Hematopoietic multipotent progenitor cell treated with erythropoietin and hydrocortisone succinate and interleukin-3 and kit ligand, for 8 days (in vitro differentiated cells): ENCODE measurements at places on chromosomes 1 and 21.

GRCh38 chr1:148264374-148265276 lies 112.5 kb upstream of the NBPF11 start:
- peak; percentile 53 for DNase-seq

- DNase-seq, result no peak
Measured at GRCh38 chr1:72178266-72178665, 104.1 kb downstream of the NEGR1 start.

- DNase-seq, result no peak
Measured at GRCh38 chr1:115839679-115840237, 1.2 kb downstream of the NHLH2 start.

- DNase-seq, result no peak
Measured at GRCh38 chr1:100622037-100622436, 84.1 kb downstream of the GPR88 start.

DNA sequence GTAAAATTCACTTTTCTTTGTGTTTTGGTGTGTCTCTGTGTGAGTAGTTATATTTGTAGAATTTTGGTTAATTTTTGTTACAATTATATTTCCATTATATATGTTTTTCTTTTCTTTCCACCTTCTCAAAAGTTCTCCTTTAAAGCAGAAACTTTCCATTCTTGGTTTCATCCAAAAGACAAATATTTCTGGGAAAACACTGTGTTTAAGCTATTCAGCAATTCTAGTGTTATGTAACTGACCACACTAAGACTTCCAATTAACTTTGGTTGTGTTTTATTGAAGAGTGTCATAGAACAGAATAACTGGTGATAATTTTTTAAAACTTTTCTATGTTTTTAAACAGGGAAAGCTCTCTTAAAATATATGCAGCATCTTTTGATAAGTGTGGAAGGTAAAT lies 13.6 kb upstream of the RGL1 start:
- DNase-seq, result no peak

DNA sequence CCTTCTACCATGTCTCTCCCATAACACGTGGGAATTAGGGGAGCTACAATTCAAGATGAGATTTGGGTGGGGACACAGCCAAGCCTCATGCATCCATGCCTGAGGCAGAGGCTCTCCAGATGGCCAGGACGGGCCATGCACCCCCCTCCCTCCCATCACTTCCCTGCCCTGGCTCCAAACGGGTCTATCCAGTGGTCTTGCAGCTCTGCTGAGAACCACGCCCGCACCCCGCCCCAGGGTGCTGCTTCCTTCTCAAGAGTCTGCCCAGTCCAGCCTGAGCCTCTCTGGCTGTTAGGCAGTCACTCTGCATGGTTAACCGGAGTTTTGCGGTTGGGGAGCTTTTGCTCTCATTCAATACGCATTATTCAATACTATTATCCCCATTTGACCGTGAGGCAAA lies 131.5 kb upstream of the TMEM51 start:
- DNase-seq, result no peak

DNA sequence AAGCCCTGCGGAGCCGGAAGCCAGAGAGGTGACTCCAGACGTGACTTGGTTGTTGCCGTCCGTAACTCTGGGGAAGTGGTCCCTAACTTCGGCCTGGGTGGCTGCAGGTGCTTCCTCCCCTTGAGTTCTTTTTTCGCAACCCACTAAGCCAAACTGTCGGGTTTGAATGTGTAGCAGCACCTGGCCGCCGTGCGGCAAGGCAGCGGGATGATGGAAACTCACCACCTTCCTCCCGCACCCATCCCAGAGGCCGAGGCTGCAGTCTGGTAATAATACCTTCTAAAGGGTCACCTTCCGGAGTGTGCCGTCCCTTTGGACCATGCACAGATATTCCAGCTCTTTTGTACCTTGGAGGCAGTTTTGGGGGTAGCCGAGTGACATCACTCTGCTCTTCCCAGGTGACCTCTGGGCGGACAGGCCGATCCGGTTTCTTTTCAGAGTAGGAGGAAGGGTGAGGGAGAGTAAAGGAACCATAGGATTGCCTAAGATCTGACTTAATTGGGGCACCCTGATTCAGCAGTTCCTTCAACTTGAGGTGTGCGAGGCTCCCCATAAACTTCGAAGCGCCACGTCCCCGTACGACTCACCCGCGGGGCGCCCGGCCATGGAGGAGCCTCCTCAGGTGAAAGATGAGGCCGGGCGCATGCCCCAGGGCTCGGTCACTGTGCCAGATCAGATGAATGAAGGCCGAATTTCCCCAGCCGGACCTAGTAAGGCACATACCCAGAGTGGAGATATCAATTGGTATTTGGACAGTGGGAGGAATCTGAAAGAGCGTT lies 1.0 kb downstream of the KCNK1 start:
- DNase-seq, result no peak

- DNase-seq, result no peak
Measured at GRCh38 chr1:176789571-176790090, 326.7 kb downstream of the PAPPA2 start.

DNA sequence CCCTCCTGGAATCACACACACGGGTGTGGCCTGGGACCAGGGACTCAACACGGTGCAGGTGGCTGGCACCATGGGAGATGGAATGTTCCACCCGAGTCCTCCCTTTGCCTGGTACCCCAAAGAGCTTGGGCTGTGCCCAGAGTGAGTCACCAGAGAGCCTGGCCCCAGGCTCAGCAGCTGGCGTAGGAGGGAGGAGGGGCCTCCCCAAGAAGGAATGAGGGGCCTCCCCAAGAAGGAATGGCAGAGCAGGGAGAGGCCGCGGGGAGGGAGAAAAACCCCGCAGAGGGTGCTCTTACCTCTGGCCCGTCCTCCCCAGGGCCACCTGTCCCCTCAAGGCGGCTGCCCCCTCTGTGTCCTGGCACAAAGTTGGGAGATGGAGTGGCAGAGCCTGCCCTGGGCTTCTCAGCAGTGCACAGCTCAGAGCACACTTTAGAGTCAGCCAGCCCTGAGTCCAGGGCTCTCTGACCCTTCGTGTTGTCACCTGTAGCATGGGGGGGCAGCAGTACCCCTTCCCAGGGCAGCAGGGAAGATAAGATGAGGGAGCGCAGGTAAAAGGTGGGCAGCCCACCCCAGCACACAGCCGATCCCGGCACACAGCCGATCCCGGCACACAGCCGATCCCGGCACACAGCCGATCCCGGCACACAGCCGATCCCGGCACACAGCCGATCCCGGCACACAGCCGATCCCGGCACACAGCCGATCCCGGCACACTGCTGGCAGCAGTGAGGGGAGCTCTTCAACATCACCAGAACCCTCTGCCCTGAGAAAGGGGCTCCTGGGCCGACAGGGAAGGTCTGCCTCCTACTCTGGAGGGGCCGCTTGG lies 20.2 kb upstream of the KCNAB2 start:
- peak; percentile 10 for DNase-seq

- DNase-seq, result no peak
Measured at GRCh38 chr1:30485072-30485471, 238.3 kb downstream of the MATN1 start.

DNA sequence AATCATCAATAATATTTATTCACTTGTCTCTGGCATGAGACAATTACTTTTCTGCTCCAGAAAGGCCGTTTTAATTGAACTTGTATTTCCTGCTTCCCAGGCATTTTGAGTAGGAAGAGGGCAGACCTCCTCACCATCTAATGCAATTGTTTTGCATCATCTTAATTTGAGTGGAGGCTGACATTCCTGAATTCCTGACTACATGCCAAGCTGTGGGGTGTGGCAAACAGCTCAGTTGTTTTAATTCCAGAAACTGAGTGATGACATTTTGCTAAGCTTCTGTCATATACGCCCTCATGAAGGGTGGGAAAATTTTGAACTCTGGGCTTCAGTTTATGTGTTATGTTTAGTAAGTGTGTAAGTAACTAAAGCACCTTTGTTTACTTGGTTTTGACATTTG lies 125.4 kb upstream of the USP25 start:
- DNase-seq, result no peak

- DNase-seq, result peak; percentile 40
Measured at GRCh38 chr1:164735315-164736052, 176.5 kb downstream of the PBX1 start.

DNA sequence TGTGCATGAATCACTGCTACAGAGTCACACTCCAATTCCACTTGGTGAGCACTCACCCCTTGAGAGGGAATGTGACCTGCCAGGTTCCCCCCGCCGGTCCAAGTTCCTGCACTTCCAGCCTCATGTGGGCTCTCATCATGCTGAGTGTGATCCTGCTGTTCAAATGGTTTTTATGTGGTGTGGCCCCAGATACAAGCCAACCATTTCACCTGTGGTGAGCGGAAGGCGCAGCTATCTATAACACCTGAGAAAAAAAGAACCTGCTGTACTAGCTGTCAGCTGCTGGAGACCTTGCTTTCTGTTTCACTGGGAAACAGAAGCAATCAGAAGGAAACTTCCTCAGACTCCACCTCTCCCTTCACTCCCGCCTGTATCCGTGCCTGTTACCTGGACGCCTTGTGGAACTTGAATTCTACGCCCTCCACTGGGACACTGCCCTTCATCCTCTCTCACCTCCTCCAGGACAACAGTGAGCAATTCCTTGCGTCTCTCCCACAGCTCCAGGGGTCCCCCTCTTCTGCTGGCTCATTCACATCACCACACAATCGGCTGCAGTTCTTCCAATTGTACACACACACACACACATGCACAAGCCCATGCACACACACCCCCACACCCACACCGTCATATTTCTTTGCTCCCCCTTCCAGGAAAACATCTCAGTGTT lies 64.4 kb upstream of the RPL11 start:
- no peak for DNase-seq

DNA sequence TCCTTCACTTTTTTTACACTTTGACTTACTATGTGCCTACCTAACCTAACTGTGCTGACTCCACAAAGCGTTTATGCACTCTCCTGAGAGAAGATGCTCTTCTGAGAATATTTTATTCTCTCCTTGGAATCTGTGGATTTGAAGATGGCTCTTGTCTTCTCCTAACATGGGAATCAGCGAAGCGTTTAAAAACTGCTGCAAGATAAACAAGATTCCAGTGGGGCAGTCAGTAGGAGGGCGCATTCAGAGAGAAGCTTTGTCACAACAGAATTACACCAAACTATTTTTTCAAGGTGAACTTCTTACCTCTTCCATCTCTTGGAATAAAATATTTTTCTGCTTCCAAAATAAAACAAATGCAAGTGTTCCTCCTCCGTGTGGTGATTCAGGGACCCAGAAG lies 113.1 kb downstream of the FOXD2 start:
- no peak for DNase-seq

DNA sequence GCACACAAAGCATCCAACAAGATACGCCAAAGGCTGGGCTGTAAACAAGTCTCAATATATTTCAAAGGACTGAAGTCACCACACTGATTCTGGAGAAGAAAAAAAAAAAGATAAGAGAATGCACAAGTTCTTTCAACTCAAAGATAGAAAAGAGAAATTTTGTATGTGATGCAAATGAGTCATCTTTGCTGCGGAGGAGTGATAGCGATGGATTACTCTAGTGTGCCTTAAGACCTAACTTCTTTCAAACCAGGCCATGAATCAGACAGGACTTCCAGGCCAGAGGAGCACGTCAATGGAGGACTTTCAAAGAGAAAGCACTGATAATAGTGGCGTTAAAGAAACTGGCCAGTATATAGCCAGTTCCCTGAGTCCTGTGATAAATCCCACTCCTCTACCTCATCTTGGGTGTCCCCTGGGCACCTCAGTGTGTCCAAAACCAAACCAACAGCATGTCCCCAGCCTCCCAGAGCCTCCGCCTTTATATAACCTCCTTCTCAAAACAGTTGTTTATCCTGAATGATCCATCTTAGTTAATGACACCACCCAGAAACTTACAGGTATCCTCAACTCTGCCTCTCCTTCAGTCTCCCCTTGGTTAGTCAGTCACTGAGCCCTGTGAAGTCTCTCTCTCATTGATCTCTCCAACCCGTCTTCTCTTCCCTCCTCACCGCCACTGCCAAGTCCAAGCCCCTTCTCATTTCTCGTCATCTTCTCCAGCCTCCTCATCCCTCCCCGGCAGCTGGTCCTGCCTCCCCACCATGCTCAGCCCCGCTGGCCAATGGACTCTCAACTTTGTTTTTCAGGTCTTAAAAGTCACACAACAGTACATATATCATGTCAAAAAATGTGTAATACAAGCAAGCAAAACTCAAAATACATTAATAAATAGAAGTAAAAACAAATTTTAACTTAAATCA lies 47.2 kb upstream of the IFFO2 start:
- peak; percentile 52 for DNase-seq

GRCh38 chr1:204380293-204380831 lies 20.6 kb upstream of the PLEKHA6 start:
- DNase-seq, result no peak

DNA sequence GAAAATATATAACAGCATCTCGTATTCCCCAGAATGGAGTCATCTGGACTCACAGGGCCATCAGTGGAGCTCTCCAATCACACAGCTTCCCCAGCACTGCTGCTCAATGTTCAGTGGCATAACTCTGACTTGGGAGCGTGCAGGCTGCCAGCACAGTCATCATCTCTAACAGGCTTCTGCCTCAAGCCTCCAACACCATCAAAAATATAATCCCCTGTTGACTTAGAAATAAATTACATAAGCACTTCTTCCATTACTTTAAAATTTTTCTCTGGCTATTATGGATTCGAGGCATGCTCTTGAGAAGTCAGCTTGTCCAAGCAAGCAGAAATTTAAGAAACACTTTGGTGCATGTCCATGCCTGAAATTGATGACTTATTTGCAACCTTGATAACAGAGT lies 6.2 kb downstream of the DUSP23 start:
- DNase-seq, result no peak

GRCh38 chr1:67764633-67765032 lies 68.6 kb downstream of the GNG12 start:
- DNase-seq, result no peak

DNA sequence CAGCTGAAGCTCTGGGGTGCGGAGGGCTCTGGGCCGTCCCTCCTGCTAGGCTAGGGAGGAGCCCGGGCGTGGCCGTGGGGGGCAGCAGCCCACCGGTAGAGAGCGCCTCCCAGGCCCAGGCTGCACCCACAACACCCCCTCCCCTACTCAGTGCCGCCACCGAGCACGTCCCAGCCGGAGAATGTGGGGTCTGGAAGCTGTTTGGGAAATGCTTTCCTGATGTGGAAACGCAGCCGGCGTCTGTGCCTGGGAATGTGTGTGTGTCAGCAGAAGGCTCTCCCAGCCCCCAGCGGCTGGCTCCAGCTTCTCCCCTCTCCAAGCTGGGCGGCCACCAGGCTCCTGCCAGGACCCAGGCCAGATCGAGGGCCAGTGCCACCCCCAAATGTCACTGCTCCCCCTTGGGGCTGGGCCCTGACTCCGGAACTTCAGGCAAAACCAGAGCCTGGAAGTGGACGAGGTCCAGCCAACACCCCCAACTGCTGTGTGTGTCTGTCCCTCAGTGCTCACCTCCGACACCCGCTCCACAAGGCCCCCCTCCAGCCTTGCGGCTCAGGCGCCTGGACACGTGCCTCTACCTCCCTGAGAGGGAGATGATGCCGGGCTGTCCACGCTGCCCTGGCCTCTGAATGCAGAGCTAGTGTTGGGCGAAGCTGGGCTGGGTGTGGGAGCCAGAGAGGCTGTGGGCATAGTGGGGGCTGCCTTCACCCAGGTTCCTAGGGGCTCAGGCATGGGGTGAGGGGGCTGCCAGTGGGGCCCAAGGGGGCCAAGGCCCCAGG lies 74.7 kb downstream of the MEGF6 start:
- no peak for DNase-seq
